Activated CD4-positive, alpha-beta memory T cell treated with anti-CD3 and anti-CD28 coated beads, Interleukin-2, amount 10 ng/mL, durations not matched to agents 7 days and 5 days (primary cell): ENCODE measurements at places on chromosomes 12 and 14. TPM values are rescaled to one million over a fixed set of nuclear protein-coding genes. Genes with fewer than 3 reads are reported as not detected.

DNA sequence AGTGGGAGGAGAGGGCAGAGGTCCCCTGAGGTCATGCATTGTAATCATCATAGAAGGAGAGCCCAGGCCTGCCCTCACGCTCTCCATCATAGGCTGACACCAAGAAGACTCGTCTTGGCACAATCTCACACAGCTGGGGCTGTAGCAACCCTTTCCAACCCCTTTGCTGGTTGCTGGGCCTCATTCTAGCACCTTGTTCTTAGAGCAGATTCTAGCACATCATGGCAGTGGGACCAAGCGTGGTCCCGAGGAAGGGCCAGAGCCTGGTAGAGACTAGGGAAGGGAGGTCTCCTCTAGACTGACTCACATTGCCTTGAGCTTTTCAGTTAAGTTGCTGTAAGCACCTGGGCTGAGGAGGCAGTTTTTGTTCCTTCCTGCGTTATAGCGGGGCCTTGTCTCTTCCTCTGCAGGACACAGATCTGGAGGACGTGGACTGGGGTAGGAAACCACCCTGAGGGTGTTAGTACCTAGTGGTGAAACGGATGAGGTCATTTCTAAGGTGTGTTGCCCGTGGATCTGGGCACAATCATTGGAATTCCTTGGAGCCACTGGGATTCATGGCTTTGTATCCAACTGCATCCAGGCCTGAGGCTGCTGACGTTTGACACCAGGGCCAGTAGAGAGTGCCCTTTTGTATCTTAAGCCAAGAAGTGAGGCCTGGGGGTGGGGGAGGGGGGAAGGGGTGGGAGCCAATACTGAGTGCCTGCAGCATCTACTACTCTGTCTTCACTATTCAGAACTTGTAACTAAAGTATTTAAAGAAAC, 19.9 kb downstream of the RPS6KL1 start:
- no peaks in the 10 kb centered on the region for H3K27me3 ChIP-seq
- peaks cover 3% of the 10 kb centered on the region for H3K4me1 ChIP-seq
- H3K36me3 ChIP-seq = peaks cover 57% of the 10 kb centered on the region

GRCh38 chr12:54301428-54302048, 723 bp upstream of the NFE2 start:
- peaks cover 37% of the 10 kb centered on the region for H3K4me1 ChIP-seq
- no peaks in the 10 kb centered on the region for H3K36me3 ChIP-seq
- H3K4me3 ChIP-seq = no peak overlapping the region
- H3K27ac ChIP-seq = no peak overlapping the region
- DNase-seq = no peak
- H3K27me3 ChIP-seq = peaks cover 65% of the 10 kb centered on the region

DNA sequence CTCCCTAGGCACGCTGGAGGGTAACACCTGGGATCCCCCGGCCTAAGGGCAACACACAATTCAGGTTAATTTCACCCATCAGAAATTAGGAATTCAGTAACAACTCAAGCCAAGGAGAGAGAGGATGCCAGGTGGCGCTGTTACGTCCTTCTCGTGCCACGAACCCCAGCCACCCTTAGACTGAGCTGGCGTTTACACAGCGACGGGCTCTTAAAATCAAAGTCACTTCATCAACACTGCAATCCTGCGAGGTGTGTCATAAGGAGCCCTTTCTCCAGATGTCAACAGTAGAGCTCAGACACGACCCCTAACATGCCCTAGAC, 110.6 kb upstream of the TMEM132D start:
- DNase-seq = no peak
- no peaks in the 10 kb centered on the region for H3K36me3 ChIP-seq
- no peaks in the 10 kb centered on the region for H3K27me3 ChIP-seq
- H3K4me1 ChIP-seq = no peaks in the 10 kb centered on the region

The AQP6 gene
- not detected for total RNA-seq

The BCL2L2 gene
- 2.1 TPM for total RNA-seq
